Thymus (tissue), 14 donors: ENCODE measurements at places on chromosomes 6 and 20.

DNA sequence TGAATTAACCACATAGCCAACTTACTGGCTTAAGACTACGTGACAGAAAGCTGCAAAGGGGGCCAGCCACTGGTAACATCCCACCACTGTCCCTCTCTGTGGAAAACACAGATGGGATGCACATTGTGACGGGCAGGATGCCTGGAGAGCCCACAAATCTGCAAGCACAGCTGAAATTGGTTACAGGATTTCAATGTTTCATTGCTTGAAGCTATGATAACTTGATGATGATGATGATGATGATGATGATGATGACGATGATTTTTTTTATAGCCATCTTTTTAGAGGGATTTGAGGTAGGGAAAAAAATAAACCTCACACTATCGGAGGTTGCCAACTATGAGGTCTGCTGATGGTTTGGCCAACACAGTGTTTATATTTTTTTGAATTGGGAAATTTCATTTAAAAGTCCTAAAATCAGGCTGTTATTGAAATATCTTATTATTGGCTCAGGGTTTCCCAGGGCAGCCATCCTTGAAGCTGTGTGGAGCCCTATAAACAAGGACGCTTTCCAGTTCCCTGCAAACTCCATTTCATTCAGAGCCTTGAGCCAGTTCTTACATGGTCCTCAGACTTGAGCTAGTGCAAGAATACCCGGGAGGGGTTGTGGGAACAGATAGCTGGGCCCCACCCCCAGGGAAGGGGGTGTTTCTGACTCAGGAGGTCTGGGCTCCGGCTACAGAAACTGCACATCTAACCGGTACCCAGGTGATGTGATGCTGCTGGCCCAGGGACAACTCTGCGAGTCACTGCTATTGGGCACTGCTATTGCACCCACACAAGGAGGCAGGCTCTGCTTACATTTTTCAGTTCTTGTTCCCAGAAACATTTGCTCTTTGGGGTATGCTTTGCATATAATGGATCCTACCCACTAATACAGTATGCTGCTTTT, 27.1 kb downstream of the BCAS1 start:
- no peak for DNase-seq

GRCh38 chr20:45469336-45470261, at the start of gene WFDC2:
WFDC2 (plus strand) TSS chr20:45469753; CDS start chr20:45469782, 29 bp downstream.
- DNase-seq, result no peak

DNA sequence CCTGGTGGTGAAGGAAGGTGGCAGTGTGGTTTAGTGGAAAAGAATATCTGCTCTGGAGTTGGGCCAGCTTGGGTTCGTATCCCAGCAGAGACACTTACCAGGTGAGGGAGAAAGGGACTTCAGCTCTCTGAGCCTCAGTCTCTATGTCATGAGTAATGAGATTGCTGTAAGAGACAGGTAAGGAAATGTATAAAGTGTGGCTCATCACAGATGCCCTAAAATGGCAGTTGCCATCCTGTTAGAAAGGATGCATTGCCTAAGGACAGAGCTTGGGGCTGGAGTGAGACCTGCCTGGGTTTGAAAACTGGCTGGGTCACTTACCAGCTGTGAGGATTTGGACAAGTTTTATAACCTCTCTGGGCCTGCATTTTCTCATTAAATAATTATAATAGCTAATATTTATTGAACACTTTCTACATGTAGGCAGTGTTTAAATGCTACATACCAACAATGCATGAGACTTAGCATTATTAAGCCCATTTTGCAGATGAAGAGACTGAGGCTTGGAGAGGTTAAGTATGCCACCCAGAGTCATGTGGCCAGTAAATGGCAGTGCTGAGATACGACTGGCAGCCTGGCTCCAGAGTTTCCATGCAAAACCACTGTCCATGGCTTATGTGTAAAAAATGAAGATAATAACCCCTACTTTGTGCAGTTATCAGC, 157.0 kb downstream of the SOBP start:
- DNase-seq, result no peak

DNA sequence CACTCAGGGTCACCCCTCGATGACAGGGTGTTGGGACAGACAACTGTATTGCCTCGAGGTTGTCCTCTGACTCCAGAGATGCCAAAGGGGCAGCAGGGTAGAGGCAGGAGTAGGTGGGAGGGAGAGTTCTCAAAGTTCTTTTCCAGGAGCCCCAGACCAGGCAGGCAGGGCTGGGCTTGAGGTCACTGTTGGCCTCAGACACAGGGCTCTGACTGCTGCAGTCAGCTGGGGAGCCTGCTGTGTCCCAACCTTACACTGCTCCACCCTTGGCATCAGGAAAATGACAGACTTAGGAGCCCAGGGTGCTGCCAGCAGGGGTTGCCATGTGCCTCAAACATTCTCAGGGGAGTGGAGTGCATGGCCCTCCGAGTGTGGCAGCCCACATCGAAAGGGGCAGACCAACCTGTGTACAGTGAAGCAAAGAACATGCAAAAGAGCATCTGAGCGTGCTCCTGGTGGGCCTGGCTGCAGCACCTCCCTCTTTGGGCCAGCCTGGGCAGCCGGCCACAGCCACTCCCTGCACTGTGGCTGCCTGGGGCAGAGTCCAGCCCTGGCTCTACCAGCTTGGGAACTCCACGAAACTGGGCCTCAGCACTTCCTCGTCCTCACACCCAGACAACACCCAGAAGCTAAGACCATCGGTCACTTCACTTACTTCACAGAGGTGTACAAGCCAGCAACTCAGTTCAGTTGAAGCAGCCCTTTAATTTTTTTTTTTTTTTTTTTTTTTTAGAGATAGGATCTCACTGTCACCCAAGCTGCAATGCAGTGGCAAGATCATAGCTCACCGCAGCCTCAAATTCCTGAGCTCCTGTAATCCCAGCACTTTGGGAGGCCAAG, 24.0 kb downstream of the C6orf132 start:
- DNase-seq, result no peak

GRCh38 chr6:41818271-41819054, 31.0 kb downstream of the TOMM6 start:
- DNase-seq, result no peak

DNA sequence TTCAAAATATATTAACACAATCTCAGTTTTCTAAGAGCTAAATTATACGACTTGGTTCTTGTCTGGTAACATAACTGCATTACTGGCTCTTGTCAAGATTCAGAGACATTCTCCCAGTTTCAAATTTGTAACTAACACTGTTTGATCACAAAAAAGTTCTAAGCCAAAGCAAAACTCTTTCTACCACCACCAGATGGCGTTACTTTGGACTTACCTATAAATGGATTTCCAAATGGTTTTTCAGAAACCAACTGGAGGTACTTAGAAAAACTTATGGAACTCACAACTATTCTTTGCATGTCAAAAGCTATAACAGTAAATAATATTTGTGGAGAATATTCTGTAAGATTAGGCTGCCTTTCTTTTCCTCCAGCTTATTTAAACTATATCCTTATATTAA, 34.2 kb upstream of the GFRAL start:
- DNase-seq, result no peak

DNA sequence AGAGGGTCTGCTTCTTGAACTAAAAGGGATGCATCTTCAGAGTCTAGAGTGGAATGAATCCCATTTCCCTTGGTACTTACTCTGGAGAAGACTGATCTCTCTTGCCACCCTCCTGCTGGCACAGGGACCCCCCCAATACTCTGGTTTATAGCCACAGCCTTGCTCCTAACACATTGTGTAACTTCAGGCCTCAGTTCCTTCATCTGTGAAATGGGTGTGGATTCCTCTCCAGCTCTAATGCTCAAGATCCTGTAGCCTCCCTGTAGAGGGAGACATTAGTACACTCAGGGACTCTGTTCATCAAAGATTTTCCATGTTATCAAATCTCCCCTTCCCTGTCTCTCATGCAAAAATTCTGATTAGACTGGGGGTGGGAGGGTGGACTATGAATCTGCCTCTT, 315.7 kb upstream of the MOCS1 start:
- DNase-seq, result no peak

- no peak for DNase-seq
Observed at GRCh38 chr6:149566410-149567193, 427 bp downstream of the GINM1 start.

DNA sequence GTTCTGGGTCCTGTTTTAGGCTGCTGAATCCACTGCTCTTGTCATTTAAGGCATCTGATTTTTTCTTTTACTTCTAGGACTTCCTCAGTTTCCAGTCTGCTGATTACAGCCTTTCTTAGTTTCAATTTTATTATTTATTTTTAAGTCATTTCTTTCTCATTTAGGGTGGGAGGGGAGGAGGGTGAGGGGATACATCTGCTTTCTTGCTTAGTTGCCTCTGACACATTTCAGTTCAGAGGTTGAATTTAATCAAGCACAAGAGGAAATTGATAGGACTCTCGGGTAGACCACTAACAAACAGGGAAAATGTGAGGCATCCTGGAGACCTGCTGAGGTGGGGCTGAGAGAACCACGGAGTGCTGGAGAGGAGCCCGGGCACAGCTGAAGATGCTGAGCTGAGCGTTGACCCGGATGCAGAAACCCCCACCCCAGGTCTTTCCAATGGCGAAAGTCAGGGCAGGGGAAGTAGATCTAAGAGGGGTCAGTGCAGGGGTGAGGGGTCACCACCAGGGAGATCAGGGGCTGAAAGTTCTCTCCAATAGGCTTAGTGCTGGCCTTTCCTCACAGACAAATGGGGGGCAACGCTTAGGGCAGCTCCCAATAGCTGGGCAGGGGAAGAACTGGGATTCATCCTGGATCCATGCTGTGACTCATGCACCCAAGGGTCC, 7.6 kb upstream of the TREML2 start:
- no peak for DNase-seq

DNA sequence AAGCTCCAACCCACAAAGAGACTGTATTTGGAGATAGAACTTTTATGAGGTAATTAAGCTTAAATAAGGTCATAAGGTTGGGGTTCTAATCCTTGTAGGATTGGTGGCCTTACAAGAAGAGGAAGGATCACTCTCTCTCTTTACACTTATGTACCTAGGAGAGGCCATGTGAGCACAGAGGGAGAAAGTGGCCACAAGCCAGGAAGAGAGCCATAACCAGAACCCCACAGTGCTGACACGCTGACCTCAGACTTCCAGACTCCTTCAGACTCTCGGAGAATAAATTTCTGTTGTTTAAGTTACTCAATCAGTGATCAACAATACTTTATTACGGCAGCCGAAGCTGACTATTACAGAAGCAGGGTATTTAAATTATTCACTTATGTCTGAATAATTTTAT, 430.5 kb upstream of the EPHA7 start:
- no peak for DNase-seq

DNA sequence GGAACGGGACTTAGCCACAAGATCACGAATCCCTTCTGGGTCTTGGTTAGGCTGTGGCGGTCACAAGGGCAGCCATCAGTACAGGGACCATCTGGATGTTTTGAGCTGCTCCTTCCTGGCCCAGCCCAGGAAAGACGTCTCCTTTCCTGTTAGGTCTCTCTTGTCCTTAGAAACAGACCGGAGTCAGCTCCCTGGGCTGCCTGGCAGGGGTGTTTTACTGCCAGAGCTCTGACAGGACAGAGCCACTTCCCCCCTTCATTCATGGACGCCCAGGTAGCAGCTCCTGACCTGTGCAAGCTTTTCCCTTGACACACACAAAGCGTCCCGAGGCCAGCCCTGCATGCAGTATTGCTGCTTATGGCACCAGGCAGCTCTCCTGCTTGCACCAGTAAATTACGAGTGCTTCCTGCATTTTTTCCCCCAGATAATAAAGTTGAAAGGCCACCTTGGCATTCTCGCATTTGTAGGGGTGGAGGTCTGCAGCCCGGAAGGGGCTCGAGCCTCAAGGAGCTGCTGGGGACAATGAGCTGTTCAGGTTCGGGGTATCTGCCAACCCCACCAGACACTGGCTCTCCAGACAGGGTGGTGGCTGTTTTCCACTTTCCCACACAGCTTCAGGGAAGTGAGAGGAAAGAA, 87.4 kb downstream of the NOL4L start:
- DNase-seq, result no peak

- DNase-seq, result no peak
Observed at GRCh38 chr6:35048031-35048613, 93.0 kb downstream of the TCP11 start.

GRCh38 chr20:4898282-4899244, 102.7 kb downstream of the SLC23A2 start:
- no peak for DNase-seq

DNA sequence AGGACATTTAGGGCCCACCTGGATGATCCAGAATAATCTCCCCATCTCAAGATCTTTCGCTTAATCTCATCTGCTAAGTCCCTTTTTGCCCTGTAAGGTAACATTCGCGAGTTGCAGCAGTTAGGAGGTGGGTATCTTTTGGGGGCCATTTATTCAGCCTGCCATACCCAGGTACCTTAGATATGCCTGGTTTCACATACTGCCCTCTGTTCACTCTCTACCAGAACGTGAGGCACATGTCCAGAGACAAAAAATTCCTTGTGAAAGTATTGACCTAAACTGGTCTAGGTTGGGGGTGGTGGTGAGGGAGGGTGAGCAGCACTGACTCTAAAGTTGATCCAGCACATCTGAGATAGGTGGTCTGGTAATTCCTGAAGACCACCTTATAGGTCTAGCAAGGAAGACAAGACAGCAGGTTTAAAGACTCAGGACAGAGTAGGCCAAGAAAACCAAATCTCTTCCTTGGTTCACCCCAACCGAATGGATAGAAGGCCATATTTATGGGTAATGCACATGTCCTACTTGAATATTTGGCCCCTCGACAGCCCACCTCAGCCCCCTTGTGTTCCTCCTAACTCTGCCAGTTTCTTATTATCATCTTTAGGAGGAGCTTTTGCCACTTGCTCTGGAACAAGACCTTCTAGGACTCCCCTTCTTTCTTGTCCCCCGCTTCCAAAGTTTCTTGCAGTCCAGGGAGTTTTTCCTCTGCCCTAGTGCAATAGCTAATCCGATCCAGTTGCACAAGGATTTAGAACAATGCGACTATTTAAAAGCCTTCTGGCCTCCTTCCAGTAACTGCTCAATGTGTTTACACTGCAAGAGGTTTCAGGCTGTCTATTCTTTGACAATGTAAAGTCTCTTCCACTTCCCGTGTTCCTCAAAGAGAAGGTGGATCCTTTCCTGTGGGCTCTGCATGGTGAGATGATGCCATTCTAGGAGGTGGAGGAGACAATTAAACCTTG, 213.0 kb upstream of the LAMP5 start:
- no peak for DNase-seq

GRCh38 chr20:31894980-31895675, 24.7 kb downstream of the TTLL9 start:
- no peak for DNase-seq

GRCh38 chr20:17615645-17616479, 46.0 kb downstream of the DSTN start:
- DNase-seq, result no peak

- DNase-seq, result no peak
Observed at GRCh38 chr6:29892696-29893095, 49.6 kb upstream of the HLA-A start.

- no peak for DNase-seq
Observed at GRCh38 chr6:169866140-169866534, 114.7 kb downstream of the ERMARD start.

DNA sequence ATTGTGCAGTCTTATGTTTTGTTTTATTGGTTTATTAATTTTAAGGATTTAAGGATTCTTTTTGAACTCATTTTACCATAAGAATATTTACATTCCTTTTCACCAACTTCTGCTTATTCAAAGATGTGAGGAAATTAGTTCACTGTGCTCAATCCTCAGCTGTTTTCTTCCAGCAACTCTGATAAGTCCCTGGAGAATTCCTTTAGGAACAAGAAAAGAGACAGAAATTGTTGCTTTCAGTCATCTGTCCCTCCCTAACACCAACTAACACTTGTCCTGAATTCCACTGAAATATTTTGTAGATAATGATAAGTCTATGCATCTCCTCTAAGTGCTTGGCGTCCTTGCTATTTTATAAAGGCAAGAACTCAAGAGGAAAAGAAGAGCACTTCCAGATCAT, 334.8 kb upstream of the MARCKS start:
- no peak for DNase-seq
